ENCODE measurements at places on chromosomes 4 and X. TPM values are rescaled to one million over a fixed set of nuclear protein-coding genes. Genes with fewer than 3 reads are reported as not detected.

The XAGE2 gene
- total RNA-seq, result not detected

The DCAF4L1 gene
- not detected for total RNA-seq

DNA sequence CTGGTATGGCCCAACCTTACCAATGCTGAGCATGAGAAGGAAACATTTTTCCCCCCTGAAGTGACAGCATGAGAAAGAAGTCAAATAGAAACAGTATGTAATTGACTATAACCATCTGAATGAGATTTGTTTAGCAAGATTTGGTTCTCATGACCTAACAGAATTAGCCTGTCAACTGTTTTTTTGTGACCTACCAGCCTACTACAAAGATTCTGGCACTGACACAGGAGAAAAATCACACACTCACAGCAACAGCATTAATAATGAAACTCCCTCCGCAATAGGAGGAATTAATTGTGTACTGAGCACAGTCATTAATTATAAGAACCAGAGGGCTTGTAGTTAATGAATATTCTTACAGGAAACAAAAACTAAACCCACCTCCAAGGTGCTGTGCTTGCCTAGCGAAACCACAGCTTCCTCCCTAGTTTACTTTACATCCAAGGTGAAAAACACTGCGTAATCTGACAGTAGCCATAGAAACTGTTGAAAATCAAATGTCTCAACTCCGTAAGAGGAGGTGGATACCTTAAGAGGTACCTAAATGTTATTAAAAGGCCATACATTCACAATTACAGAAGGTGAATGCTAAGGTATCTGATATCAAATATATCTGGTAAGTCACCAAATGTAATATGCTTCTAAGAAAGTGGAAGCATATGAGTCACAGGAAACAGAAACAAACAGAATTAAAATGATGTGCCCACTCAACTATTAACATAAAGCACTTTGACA is 34.9 kb downstream of the MMRN1 start:
- DNase-seq, result no peak

- no peak for DNase-seq
Observed at GRCh38 chr4:41741354-41741753, 7.2 kb downstream of the PHOX2B start.

DNA sequence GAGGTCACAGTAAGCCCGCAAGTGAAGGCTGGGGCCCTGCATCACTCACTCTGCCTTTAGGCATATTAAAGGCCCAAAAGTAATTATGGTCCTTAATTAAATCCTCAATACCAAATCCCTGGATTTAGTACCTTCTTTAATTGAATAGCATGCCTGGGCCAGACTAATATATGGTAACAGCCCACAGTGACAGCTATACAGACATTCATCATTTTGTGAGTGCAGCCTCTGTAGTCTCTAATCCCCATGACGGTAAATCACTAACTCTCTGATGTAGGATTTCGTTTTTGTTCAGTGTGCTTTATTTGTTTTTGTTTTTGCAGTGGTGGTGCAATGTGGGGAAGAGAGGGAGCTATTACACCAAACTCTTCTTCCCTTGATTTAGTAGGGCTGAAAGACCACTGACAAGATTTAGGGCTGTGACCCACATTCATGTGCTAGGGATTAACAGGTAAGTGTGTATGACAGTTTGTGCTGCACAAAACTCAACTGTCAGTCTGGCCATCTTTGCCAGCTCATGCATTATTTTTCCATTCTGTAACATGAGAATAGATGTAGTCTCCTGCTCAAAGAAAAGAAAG is 60.6 kb upstream of the SLC39A8 start:
- DNase-seq, result no peak

GRCh38 chr4:149176039-149176438 is 639.6 kb downstream of the IQCM start:
- DNase-seq, result no peak

DNA sequence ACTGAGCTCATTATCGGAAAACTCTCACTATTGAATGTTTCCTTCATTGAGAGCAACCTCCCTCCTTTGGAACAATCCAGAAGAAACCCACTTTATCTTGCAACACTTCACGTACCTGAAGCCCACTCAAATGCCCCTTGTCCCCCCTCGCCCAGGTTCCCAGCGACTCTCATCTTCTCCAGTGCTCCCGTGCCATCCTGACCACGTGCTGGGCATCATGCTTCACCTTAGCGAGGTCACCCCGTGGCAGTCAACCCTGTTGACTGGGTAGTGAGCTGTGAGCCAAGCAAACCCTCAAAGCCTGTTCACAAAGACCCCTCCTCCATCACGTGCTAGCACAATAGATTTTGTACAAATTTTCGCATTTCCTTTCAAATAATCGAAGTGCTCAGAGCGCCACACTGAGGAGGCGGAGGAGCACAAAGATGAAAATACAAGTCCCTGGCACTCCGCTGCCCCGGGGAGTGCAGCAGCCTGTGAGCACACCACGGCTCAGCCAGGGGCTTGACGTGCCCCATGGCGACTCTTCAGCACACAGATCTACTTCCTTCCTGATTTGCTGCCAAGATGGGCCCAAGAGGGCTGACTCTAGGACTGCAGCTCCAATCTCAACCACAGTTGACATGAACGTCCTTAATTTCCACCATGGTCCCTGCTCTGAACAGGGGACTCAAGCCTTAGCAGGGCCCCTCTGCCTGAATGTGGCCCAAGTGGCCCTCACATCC is 15.6 kb downstream of the PDZD4 start:
- DNase-seq, result no peak
